Lower leg skin (tissue), 4 donors: ENCODE measurements at places on chromosomes 5 and 9.

DNA sequence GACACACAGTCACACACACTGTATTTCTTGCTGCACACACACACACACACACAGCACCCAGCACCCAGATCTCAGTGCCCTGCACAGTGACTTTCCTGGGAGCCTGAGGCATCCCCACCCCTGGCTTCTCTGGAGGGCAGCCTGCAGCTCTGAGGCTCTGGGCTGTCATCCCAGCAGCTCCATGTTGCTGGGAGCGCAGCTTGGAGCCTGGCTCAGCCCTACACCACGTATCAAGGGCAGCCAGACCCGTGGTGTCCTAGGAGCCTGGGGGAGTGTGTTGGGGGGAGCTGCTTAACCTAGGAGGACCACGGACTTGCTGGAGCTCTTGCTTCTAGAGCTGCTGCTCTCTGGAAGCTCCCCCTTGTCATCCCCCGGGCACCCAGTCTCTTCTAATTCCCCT, 5.2 kb downstream of the IER5L start:
- no peak for DNase-seq

- no peak for DNase-seq
These were observed 89.8 kb downstream of the GTF3C4 start for GRCh38 chr9:132760057-132760456.

GRCh38 chr9:111158363-111158762, 120.1 kb upstream of the LPAR1 start:
- DNase-seq: no peak

- DNase-seq: no peak
These were observed 102.2 kb downstream of the ADAMTS12 start for GRCh38 chr5:33789567-33789957.

- DNase-seq: no peak
These were observed 51.3 kb upstream of the RNF130 start for GRCh38 chr5:180122875-180123274.

DNA sequence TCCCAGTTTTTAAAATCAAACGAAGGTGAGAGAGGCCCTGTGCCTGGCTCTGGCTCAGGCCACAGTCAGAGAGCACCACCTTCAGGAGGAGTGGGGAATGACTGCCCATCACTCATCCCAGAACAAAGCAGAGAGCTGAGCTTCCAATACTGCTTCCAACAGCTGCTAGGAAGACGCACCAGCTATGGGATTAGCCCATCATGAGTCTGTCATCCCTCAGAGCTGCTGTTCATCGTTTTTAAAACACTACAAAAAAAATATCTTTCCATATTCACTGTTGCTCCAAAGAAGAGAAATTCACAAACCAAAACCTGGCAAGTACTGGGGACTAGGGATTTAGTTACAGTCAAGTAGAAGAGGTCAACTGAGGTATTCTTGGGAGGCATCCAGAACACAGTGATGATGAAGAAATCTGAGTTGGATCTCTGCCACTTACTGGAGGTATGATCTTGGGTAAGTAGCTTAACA, 102.4 kb downstream of the CDK5RAP2 start:
- peak; percentile 91 for DNase-seq

- DNase-seq: peak; percentile 90
These were observed 338 bp downstream of the ABHD17B start for GRCh38 chr9:71910650-71911060.

GRCh38 chr5:74143721-74144330, 496.7 kb downstream of the ENC1 start:
- DNase-seq: no peak

- DNase-seq: no peak
These were observed 30.6 kb downstream of the CORO2A start for GRCh38 chr9:98161851-98162250.

DNA sequence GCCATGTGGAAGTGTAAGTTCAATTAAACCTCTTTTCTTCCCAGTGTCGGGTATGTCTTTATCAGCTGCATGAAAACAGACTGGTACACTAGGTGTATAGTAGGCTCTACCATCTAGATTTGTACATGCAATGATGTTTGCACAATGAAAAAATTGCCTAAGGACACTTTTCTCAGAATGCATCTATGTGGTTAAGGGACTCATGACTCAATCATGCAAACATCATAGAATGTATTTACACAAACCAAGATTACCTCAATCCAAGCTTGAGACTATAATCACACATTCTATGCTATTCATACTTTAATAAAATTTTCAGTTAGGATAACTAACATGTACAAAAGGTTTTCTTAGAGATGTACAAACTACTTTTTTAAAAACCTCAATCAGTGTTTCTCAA, 1164.5 kb downstream of the CDH12 start:
- DNase-seq: no peak

DNA sequence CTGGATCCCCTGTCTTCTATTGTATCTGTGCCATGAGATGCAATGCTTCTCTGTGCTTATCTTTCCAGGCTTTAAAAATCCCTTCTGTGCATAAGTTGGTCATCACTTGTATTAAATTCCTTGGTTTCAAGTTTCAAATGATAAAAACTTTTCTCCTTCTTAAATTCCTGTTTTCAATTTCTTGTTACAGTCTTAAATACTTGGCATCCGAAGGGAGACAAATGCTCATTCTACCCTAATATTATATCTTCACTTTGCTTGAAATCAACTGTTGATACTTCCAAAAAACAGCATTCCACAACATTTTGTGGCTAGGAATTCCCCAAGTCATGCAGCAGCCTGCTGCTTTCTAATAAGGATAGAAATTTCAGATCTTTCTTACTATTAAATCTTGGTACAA, 413.2 kb upstream of the ACTBL2 start:
- no peak for DNase-seq

DNA sequence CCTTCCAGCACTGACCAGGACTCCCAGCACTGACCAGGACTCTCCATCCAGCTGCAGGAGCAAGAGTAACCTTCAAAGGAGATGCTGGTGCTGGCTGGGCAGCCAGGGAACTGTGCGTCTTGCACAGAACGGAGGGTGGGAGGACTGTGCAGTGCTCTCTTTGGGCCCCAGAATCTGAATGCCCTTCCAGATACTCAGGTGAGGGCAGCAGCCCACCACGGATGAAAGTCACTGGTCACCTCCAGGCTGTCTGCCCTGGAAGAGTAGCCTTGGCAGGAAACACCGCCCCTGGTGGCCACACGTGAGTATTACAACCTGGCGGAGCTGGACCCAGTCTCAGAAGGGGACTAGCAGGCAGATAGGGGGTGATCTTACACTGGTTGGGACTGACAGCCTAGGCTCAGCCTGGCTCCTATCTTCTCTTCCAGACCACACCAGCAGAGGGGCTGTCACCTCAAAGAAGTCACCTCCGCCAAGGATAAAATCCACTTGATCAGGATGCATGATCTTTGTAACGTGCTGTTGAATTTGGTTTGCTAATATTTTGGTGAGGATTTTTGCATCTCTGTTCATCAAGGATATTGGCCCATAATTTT, 4.8 kb upstream of the SARDH start:
- peak; percentile 94 for DNase-seq

- DNase-seq: no peak
These were observed 39.7 kb downstream of the ADGRV1 start for GRCh38 chr5:90598293-90598692.

GRCh38 chr9:72363908-72364678, 915 bp downstream of the ZFAND5 start:
- peak; percentile 91 for DNase-seq

DNA sequence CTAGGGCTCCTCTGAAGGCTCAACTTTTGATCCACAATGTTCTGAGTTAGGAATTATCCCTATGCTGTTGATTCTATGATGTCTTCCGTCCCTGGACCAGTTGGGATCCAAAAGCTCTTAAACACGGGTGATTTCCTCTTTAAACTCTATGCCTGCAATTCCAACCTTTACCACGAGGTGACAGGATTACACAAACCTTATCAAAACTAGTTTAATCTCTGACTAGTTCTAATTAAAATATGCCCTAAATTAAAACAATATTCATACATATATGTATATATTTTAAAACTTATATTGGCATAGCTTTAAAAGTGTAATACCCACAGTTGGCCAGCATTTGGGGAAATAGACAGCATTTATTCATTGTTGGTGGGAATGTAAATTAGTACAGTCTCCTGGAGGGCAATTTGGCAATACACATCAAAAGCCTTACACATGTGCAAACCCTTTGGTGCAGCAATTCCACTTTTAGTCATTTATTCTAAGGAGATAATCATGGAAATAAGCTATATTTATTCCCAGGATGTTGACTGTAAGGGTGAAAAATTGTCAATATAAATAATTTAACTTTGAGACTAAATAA, 51.6 kb upstream of the PHYKPL start:
- DNase-seq: no peak

- DNase-seq: no peak
These were observed 32.5 kb downstream of the SGCD start for GRCh38 chr5:156359476-156359875.

GRCh38 chr9:23682891-23683431, 143.1 kb downstream of the ELAVL2 start:
- DNase-seq: no peak

- DNase-seq: no peak
These were observed 6.1 kb upstream of the AP3B1 start for GRCh38 chr5:78300464-78301045.

DNA sequence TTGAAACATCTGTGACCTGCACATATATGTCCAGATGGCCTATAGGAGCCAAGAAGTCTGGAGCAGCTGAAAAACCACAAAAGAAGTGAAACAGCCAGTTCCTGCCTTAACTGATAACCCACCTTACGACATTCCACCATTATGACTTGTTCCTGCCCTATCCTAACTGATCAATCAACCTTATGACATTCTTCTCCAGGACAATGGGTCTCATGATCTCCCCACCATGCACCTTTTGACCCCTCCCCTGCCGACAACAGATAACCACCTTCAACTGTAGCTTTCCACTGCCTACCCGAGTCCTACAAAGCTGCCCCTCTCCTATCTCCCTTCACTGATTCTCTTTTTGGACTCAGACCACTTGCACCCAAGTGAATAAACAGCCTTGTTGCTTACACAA, 233.8 kb downstream of the CCDC171 start:
- DNase-seq: no peak

DNA sequence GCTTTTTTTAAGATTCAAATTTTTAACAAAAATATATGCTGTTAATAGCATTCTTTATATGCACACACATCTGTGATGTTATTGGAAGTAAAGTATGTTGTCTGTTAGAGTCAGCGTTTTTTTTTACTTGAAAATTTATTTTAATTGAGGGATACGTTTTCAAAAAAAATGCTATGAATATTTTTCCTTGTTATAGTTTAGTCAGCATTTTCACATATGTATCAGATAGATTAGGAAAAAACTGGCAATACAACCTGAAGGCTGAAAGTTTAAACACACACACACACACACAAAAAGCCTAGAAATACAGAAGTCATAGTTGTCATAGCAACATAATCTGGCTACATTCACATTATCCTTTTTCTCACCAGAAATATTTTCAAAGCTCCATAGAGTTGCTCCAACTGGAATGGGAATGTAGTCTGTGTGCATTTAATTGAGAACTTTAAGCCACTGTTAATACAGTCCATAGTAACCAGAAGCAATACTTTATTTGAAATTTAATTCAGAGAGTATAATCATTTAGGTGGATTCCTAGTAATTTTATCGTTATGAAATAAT, 116.6 kb downstream of the CDH12 start:
- DNase-seq: no peak

DNA sequence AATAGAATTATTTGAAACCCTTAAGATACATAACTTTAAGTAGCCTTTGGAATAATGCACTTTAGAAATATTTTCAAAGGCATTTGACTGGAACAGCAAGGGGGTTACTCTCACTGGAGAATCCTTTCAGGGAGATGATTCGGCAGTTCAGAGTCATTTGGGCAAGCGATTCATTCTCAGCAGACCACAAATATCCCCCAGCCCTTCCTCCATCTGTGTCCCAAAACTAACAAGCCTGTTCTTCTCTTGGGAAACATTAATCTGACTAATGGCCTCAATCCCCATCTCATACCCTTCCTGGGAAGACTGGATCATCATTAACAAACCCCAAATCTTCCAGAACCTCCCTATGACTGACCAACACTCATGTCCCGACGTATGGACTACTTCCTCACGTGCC, 65.8 kb upstream of the S1PR3 start:
- no peak for DNase-seq

DNA sequence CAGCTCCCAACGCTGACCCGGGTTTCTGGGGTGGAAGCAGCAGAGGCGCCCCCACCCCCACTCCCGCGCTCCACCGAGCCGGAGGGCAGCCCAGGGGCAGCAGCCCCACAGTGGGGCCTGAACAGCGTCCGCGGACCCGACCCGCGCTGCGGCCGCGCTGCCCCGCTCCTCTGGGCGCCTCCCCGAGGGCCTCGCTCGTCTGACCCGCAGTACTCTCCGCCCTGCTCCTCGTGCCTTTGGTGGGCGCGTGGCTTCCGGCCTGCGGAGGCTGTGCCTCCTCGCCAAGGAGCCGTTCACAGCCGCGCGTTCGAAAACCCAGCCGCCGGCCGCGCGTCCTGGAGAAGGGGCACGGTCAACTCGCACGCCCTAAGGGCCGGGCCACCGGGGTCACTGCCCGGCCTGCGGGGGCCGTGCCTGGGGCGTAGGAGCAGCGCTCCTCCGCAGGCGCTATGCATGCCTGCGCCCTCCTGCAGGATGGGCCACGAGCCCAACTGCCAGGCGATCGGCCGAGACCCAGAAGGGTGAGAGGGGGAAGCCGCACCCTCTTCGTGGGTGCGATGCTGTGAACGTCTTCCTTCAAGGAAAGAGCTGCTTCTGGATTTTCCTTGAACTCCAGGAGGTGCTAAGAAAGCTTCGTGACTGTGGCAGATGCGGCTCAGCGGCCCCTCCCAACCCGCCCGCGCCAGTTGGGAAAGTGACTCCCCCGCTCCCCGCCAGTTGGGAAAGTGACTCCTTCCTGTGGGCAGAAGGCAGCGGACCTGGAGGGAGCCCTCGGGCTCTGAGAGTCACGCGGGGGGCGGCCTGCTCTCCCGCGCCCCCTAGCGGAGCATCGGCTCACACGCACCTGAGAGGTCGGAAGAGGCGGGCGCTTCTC, 82.7 kb downstream of the HSD17B3 start:
- no peak for DNase-seq

- no peak for DNase-seq
These were observed 7.9 kb downstream of the SLC6A3 start for GRCh38 chr5:1437226-1437829.

- no peak for DNase-seq
These were observed 3.0 kb upstream of the IFNW1 start for GRCh38 chr9:21144603-21145002.

- no peak for DNase-seq
These were observed 42.9 kb downstream of the ADGRV1 start for GRCh38 chr5:90601468-90601867.

DNA sequence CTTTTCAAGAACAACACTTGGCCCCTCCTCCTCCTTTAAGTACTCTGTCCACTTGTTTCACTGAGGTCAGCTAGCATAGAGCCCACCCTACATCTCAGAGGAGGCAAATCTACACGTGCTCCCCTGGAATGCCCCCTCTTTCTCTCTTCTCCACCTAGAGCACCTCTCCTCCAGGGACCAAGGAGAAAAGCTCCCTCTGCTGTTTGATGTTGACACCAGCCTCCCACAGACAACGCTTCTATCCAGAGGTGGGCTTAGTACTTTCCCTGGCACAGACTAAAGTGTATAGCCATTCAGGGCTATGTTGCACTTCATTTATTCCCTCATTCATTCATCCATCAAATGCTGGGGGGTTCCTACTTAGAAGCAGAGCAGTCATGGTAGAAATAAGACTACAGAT, 68.2 kb upstream of the TAF1L start:
- no peak for DNase-seq

- no peak for DNase-seq
These were observed 301.5 kb upstream of the CCNG1 start for GRCh38 chr5:163135849-163136248.
